MV-4-11 (cell line): ENCODE measurements at places on chromosomes 5 and 9.

- no peak for DNase-seq
These were observed 29.6 kb downstream of the CAPSL start for GRCh38 chr5:35908814-35909213.

- no peak for DNase-seq
These were observed 1.9 kb upstream of the GPBP1 start for GRCh38 chr5:57171816-57172465.

GRCh38 chr9:35598866-35599590 lies 6.0 kb upstream of the TESK1 start:
- DNase-seq = no peak

DNA sequence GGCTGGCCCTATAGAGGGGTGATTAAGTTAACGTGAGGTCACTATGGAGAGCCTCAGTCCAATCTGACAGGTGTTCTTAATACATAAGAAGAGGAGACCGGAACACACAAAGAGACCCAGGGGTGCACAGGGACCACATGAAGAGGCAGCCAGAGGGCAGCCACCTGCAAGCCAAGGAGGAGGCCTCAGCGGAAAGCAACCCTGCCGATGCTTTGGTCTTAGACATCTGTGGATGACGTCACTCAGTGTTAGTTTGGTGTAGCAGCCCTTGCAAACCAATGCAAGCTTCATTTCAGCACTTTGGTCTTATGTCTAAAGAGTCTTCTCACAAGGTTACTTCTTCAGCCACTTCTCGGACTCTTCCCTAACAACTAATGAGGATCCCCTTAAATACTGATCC lies 47.6 kb upstream of the GRHPR start:
- no peak for DNase-seq

- peak; percentile 70 for DNase-seq
These were observed 176.4 kb downstream of the FGF18 start for GRCh38 chr5:171595801-171596231.

GRCh38 chr5:171131497-171131896 lies 177.6 kb upstream of the TLX3 start:
- DNase-seq = no peak
